AG08395 (cell line): ENCODE measurements at places on chromosomes 2 and 18.
A peak's percentile ranks its signal among the peaks of the same experiment; 100 is the strongest.

- DNase-seq: no peak
Observed at GRCh38 chr18:26971409-26971808, 105.9 kb upstream of the AQP4 start.

DNA sequence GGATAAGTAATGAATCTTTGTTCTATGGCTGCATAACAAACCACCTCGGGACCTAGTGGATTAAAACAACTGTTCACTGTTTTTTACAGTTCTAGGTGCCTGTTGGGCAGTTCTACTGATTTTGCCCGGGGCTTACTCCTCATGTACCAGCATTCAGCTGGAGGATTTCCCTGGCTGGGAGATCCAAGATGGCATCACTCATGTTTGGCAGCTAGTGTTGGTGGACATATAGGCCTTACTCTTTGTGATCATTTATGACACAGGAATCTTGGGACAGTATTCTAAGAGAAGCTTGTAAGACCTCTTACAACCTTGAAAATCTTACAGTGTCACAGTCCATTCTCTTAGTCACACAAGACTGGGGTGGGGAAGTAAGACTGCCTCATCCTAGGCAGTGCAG lies 4.6 kb downstream of the MARCHF7 start:
- no peak for DNase-seq

- DNase-seq: no peak
Observed at GRCh38 chr2:177908182-177908581, 164.4 kb downstream of the PDE11A start.

GRCh38 chr2:74902281-74902860 lies 56.1 kb upstream of the POLE4 start:
- no peak for DNase-seq

GRCh38 chr18:35729991-35730668 lies 148.6 kb downstream of the GALNT1 start:
- DNase-seq: no peak

DNA sequence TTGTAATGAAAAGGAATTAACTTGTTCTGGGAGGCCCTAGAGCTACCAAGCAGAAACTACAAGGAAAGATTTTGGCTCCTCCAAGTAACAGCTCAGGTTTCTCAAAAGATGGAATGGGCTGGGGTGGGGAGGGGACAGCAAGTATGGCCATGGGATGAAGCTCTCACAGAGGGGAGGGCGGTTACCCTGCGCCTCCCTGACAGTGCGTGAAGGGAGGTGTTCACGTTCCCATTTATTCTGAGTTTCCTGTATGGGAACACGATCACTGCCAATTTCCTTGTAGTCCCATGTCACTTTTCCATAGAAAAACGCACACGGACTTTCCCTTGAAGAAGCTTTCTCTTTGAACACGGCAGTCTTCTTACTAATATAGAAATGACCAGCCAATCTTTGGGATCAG lies 17.0 kb downstream of the CDC42EP3 start:
- no peak for DNase-seq

DNA sequence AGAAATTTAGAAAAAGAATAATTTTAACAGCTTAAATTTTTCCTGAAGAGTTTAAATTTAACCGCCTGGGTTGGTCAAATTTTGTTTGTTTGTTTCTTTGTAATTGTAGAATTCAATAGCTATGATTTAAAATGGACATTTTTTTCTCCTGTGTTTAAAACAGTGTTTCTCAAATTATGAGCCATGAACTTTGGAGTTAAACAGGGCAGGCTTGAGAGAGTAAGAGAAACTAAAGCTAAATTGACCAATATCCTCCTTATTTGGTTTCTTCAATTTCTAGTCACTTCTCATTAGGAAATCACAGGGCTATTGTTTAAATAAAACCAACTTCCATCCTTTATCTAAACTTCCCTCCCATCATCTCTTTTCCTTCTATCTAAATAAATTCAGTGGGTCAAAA lies 21.9 kb downstream of the FN1 start:
- no peak for DNase-seq

- DNase-seq: no peak
Observed at GRCh38 chr18:79468119-79468789, 72.5 kb downstream of the NFATC1 start.

DNA sequence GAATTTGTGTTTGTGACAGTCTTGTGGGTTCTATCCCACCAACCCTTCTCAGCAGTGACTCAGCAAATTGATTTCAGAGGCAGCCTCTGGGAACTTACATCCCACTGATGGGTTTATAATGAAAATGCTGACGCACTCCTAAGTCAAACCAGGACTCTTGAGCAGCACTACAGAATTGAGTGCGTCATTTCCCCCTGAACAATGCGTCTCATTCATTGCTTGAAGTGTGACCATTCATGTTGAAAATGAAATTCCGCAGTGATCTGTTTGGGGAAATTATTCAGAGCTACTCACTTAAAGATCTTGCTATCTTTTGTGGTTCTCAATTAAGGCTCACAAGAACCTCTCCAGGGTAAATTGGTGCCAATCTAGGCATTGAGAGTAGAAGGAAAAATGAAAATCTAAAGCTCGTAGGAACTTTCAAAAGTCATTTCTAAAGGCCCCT lies 417.7 kb upstream of the SLC14A2 start:
- DNase-seq: no peak

GRCh38 chr2:68689553-68690537 lies 44.8 kb upstream of the ARHGAP25 start:
- DNase-seq: no peak

GRCh38 chr18:44602380-44602779 lies 78.3 kb upstream of the SETBP1 start:
- no peak for DNase-seq

DNA sequence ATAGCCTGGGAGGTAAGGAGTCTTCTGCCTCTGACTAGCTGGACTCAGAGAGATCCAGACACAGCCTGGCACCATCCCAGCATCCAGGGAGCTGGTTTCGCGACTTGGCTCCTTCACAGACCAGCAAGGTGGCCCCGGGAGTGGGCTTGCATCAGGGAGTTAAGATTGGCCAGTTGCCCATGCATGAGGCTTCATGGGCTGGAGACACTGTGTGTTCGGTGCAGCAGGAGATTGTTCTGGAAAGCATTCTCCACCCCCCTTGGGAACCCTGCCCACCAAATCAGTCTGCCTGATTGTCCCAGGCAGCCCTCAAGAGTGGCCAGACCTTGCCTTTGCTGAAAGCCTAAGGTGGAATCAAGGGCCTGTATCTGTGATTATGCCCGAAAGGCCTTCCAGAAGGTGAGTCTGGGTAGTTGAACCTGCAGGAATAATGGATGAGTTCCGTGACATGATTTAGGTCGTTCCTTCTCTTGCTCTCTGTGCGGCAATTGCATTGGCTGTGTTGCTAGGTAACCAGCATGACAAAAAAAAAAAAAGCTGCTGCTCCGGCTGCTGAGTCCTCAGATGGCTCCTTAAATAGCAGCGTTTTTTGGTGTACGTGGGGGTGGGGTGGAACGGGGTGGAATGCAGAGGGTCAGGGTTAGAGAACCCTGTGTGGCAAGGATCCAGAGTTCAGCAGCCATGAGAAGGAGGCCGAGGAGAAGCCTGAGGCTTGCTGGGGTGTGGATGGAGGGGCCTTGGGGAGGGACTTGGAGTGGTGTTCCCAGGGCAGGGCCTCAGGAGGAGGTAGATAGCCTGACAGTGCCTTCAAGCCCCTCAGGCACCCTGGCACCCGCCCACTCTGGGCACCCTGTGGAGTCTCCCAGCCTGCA lies 93.0 kb upstream of the MCFD2 start:
- DNase-seq: peak; percentile 72

- no peak for DNase-seq
Observed at GRCh38 chr2:62711832-62712494, 6.5 kb downstream of the EHBP1 start.

GRCh38 chr2:239246723-239247122 lies 154.1 kb downstream of the HDAC4 start:
- DNase-seq: no peak

GRCh38 chr2:105455488-105456003 lies 56.7 kb upstream of the FHL2 start:
- DNase-seq: peak; percentile 97

- DNase-seq: no peak
Observed at GRCh38 chr18:74497778-74498177, 1.6 kb downstream of the CNDP2 start.

DNA sequence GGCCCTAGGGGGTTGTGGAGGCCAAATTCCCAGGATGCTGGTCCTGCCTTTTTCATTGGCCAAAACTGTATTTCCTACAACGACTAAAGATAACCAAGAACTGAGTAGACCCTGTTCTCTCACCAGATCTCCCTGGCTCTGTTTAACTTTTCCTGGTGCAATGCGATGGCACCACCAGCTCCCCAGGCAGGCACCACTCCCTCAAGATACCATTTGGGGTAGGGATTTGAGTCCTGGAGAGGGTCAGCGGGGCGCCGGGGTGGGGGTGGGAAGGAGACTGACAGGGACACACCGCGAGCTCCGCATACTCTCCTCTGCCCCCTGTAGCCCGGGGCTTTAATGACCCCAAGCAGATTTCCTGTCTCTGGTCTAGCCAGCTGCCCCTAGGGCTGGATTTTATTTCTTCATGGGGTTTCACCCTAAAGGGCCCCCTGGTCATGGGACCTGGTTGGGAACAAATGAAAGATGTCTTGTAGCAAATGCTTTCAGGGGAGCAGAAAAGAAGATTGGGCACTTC lies 7.3 kb downstream of the SIX2 start:
- no peak for DNase-seq

DNA sequence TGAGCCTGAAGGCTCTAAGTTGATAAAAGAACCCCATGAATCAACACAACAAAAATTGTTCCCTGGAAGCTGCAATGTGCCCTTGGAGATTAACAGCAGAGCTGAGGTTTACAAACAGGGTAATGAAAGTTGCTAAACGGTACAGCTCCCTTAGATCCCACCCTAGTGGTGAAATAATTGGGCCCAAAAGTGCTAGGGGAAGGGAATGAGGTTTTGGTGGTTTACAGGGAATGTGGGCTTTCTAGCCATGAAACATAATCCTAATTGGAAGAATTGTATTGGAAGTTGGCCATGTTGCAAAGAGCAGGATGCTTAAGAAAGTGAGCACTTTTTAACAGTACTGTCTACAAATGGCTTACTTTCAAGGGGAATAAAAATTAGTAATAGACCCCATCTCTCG lies 180.2 kb upstream of the SMIM21 start:
- peak; percentile 40 for DNase-seq

GRCh38 chr18:21759836-21760235 lies 19.2 kb downstream of the MIB1 start:
- DNase-seq: no peak

DNA sequence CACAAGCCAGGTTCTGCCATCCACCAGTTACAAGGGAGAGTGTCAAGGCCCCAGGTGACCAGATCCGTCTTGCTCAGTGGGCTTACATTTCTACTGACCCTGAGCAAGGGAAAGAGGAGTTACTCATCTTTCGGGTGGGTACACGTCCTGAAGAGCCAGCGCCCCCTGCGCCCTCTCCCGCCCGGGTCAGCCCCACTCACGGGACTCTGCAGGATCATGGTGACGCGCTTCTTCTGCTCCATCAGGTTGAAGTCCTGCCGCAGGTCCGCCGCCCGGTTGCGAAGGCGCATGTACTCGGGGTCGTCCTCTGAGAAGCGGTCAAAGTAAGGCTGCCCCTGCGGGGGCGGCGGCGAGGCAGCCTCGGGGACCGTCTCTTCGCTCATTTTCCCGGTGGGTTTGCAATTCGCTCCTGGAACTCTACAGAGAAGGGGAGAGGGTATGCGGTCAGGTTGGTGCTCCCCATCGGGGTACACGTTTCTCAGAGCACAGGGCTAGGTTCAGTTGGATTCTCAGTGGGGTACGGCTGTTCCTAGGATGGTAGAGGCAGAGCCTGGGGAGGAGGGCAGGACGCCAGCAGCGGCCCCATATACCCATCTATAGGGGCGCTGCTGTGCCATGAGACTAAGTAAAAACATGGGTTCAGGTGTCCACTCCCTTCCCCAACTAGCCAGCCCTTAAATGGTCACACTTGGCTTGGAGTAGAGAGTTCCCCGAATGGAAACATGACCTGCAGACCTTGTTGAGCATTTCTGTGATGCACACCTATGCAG lies 61.8 kb downstream of the ADD2 start:
- no peak for DNase-seq

- DNase-seq: peak; percentile 27
Observed at GRCh38 chr2:216714376-216714775, 19.0 kb upstream of the IGFBP5 start.

GRCh38 chr2:27152796-27153464 lies 4.1 kb downstream of the TCF23 start:
- peak; percentile 64 for DNase-seq

DNA sequence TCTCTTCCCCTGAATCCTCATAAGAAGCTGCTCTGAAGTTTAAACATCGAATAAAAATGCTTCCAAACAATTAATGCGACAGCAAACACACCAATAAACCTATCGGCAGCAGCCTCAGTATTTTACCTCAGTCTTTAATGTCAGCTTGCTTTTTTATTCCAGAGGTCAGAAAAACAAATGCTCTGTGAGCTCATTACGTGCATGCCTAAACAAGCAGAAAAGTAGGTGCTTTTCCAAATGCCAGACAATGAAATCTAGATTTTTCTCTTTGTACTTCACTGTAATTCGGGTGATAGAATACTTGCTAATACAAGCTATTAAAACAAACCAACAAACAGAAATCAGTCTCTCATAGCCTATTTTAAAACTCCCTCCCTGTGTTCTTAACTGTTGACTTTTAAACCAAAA lies 381.5 kb downstream of the NRXN1 start:
- DNase-seq: no peak

- DNase-seq: no peak
Observed at GRCh38 chr2:238818561-238818960, 29.3 kb upstream of the TWIST2 start.

DNA sequence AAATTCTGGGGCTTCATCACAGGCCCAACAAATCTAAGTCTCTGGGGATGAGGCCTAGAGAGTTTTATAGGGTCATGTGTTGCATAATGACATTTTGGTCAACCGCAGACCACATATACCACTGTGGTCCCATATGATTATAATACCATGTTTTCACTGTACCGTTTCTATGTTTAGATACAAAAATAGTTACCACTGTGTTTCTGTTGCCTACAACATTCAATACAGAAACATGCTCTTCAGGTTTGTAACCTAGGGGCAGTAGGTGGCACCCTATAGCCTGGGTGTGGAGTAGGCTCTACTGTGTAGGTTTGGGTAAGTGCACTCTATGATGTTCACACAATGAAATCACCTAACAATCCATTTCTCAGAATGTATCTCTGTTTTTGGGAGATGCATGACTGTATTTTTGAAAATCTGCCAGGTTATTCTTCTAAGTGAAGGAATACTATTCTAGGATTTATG lies 485.2 kb downstream of the PTPRM start:
- peak; percentile 2 for DNase-seq

DNA sequence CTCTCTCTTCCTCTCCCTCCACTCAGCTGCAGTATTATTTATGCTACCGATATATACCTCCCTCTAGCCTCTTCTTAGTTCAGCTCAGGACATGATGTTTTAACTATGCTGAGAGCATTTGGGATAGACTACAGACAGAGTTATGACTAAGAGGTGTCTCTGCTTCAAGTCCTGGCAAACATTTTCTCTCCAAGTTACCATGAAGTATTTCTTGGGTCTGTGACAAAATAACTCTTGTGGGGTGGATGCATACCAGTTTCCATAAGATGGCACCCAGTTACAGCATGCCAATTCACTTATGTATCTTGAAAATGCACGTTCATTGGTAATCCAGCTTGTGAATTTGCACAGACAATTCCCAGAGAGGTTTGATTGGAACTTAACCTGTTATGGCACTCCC lies 737.6 kb downstream of the SLC4A3 start:
- peak; percentile 54 for DNase-seq
